ENCODE measurements at places on chromosomes 16 and 17. TPM values are rescaled to one million over a fixed set of nuclear protein-coding genes. Genes with fewer than 3 reads are reported as not detected.

DNA sequence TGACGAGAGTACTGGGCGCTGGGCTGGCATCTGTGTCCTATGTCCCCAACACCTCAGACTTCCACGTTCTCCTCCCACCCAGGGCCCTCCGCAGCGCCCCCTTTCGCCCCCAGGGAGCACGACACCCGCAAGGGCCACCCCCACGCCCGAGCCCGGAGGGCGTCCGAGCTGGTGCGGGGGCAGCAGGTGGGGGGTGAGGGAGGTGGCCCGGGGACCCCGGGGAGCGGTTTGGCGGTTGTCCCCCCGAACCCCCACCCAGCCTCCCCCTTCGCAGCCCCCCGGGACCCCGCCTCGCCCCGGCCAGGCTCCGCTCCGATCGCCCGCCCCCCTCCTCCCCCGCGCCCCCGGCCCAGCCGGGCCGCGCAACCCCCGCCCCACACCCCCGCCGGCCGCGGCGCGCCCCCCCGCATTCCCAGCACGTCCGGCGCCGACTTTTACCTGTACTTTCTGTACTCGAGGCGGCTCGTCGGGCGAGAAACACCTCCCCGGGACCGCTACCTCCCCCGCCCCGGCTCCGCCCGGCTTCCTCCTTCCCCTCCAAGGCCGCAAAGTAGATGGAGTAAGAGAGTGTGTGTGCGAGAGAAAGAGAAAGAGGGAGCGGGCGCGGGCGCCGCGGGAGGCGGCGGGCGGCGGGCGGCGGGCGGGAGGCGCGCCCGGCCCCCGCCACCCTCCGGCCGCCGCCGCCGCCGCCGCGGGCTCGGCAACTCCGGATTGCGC is 901 bp downstream of the CDYL2 start:
- no peak overlapping the region for H3K27ac ChIP-seq
- no peaks in the 10 kb centered on the region for H3K36me3 ChIP-seq
- no peak for DNase-seq
- H3K4me3 ChIP-seq: peak overlapping the region; percentile 82

- H3K4me3 ChIP-seq: no peak overlapping the region
- DNase-seq: no peak
- no peaks in the 10 kb centered on the region for H3K27me3 ChIP-seq
- H3K27ac ChIP-seq: no peak overlapping the region
Measured at GRCh38 chr16:865026-865425, 64.5 kb upstream of the GNG13 start.

Gene PLK1
- 14.2 TPM for total RNA-seq

Gene SPN
- total RNA-seq: not detected

- no peaks in the 10 kb centered on the region for H3K36me3 ChIP-seq
- peaks cover 3% of the 10 kb centered on the region for H3K4me1 ChIP-seq
- H3K27ac ChIP-seq: no peak overlapping the region
- DNase-seq: no peak
- H3K4me3 ChIP-seq: no peak overlapping the region
Measured at GRCh38 chr16:66457888-66458287, 30.8 kb downstream of the BEAN1 start.

- H3K27me3 ChIP-seq: no peaks in the 10 kb centered on the region
- peak overlapping the region; percentile 54 for H3K27ac ChIP-seq
- peaks cover 69% of the 10 kb centered on the region for H3K4me1 ChIP-seq
- peak; percentile 61 for DNase-seq
- no peak overlapping the region for H3K4me3 ChIP-seq
Measured at GRCh38 chr16:8953064-8953463, 10.6 kb downstream of the USP7 start.

Gene GDPD1
- total RNA-seq: 1.9 TPM

DNA sequence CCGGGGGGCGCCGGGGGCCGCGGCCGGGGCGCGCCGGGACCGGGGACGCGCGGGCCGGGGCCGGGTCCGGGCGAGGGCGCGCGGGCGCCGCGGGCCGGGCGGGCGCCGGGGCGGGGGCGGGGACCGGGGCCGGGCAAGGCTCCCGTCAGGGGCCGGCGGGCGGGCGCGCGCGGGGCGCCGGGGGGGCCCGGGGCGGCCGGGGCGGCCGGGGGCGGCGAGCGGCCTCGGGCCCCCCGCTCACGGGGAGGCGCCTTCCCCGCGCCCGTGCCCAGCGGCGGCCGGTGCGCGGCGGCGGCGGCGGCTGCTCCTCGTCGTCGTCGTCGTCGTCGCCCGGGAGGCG is 563 bp downstream of the ZCCHC14 start:
- no peaks in the 10 kb centered on the region for H3K27me3 ChIP-seq
- H3K27ac ChIP-seq: no peak overlapping the region

Gene CCL16
- total RNA-seq: not detected

Gene RGS9
- total RNA-seq: 14.9 TPM

Gene SLFN11
- total RNA-seq: 15.2 TPM

Gene MYH2
- total RNA-seq: not detected

Gene SLC52A1
- not detected for total RNA-seq

Gene RDM1
- total RNA-seq: 0.35 TPM

Gene NUDT16L1
- 20.4 TPM for total RNA-seq

DNA sequence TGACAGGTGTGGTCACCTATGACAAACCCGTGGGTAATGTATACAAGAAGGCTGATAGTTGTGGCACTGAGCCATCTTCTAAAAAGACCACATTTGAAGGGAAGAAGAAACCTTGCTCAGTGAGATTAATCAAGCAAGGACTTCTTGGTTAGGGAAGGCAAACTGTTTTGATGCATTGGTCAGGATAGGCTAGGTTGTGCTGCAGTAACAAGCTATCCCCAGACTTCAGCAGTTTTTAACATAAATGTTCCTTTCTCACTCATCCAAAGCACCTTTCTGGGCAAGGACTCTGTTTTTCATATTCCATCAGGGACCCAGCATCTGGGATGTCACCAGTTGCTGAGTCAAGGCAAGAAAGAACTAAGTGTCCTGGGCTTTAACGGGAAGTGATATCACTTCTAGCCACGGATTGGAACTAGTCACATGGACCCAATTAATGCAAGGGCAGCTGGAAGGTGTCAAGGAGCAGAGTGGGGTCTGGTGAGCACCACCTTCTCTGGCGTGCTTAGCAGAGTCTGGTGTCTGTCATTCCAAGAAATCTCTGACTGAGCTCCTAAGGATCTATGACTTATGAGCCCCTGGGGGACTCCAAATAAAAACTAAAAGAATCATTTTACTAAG is 52.0 kb upstream of the CCL2 start:
- H3K4me3 ChIP-seq: no peak overlapping the region
- no peaks in the 10 kb centered on the region for H3K4me1 ChIP-seq
- no peak overlapping the region for H3K27ac ChIP-seq
- no peak for DNase-seq
- no peaks in the 10 kb centered on the region for H3K36me3 ChIP-seq

Gene CHAD
- not detected for total RNA-seq

- H3K4me3 ChIP-seq: no peak overlapping the region
- no peaks in the 10 kb centered on the region for H3K36me3 ChIP-seq
- H3K4me1 ChIP-seq: peaks cover 7% of the 10 kb centered on the region
- peak; percentile 32 for DNase-seq
Measured at GRCh38 chr16:71421911-71422310, 19.9 kb downstream of the TLE7 start.

- no peak overlapping the region for H3K27ac ChIP-seq
- peaks cover 14% of the 10 kb centered on the region for H3K36me3 ChIP-seq
- H3K27me3 ChIP-seq: no peaks in the 10 kb centered on the region
- no peaks in the 10 kb centered on the region for H3K4me1 ChIP-seq
- no peak for DNase-seq
Measured at GRCh38 chr17:14886200-14886739, 378.9 kb downstream of the PMP22 start.

DNA sequence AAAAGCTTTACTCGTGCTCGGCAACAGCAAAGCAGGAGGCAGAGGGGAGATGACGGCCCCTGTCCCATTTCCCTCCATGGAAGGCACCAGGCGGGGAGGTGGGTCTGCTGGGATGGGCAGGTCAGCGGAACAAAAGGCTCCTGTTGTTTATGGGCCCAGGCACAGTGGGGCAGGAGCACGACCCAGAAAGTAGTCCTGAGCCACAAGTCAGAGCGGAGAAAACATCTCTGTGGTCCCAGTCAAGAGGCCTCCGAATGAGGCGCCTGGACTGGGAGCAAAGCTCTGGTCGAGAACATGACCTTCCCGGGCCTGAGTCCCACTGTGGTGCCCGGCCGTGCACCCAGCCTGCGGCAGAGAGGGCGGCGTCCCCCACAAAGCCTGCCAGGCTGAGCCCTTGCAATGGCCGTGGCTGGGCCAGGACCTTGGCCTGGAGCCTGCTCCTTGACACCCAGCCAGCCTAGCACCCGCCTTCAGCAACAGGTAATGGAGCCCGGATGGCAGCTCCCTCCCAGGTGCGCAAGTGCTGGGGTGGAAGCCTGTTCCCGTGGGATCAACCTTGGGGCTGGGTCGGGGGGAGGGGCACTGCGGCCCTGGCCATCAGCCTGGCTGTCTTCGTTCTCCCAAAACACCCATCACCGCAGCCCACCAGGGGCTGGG is 3.6 kb downstream of the RFNG start:
- no peak overlapping the region for H3K27ac ChIP-seq
- H3K4me3 ChIP-seq: no peak overlapping the region
- H3K4me1 ChIP-seq: peaks cover 13% of the 10 kb centered on the region

- H3K4me3 ChIP-seq: no peak overlapping the region
- H3K27ac ChIP-seq: no peak overlapping the region
- no peak for DNase-seq
Measured at GRCh38 chr16:29745121-29745852, 503 bp downstream of the C16orf54 start.

DNA sequence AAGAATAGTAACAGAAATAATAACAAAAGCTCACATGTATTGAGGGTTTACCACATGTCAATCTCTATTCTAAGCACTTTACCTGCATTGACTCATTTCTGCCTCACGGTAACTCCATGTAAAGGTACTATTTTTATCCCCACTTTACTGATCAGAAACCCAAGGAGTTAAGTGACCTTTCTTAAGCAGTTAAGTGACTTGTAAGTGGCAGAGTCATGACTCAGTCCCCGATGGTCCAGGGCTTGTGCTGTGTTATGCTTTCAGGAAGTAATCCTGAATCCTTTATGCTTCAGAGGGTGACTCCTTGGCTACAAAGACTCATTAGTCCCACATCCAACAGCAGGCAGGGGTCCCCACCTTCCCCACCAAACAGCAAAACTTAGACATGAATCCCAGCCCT is 66.5 kb downstream of the MRM1 start:
- peaks cover 25% of the 10 kb centered on the region for H3K27me3 ChIP-seq
- no peak for DNase-seq
- no peaks in the 10 kb centered on the region for H3K36me3 ChIP-seq

- H3K27me3 ChIP-seq: no peaks in the 10 kb centered on the region
- H3K27ac ChIP-seq: no peak overlapping the region
- no peak overlapping the region for H3K4me3 ChIP-seq
- DNase-seq: no peak
Measured at GRCh38 chr16:27353853-27354252, 40.1 kb downstream of the IL4R start.

Gene CDC42EP4
- total RNA-seq: 10.5 TPM

DNA sequence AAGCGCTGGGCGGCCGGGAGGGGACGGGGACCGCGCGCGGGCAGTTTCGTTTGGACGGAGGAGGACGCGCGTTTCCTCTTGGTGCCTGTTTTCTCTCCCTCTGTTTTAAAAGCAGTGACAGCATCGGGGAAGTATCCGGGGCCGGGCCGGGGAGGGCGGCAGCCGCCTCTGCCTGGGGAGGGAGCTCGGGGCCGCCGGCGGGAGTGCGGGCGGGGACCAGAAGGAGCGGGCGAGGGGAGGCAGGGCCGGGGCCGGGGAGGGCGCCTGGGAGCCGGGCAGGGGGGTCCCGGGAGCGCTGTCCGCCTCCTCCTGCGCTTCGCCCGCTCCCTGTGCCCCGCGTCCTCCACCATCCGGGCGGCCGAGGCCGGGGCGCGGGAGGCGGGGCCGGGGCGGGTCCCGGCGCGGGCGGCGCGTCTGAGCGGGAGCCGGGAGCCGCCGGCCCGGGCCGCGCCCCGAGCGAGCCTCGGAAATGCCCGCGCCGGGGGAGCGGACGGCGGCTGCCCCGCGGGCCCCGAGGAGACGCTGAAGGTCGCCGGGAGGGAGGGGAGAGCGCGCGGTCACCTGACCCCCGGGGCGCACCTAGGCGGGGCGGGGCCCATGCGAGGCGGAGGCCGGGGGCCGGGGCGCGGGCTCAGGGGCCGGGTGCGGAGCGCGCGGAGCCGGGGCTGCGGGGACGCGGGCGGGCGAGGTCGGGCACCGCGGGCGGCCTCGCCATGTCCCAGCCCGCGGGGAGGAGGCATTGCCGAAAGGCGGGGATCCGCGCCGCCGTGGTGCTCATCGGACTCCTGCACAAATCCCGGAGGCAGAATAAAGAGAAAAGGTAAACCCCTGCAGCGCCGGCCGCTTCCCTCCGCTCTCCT is 57.3 kb downstream of the RAP1GAP2 start:
- H3K27ac ChIP-seq: no peak overlapping the region
- peaks cover 19% of the 10 kb centered on the region for H3K4me1 ChIP-seq
- peaks cover 7% of the 10 kb centered on the region for H3K27me3 ChIP-seq
- H3K4me3 ChIP-seq: peak overlapping the region; percentile 74
- no peaks in the 10 kb centered on the region for H3K36me3 ChIP-seq

DNA sequence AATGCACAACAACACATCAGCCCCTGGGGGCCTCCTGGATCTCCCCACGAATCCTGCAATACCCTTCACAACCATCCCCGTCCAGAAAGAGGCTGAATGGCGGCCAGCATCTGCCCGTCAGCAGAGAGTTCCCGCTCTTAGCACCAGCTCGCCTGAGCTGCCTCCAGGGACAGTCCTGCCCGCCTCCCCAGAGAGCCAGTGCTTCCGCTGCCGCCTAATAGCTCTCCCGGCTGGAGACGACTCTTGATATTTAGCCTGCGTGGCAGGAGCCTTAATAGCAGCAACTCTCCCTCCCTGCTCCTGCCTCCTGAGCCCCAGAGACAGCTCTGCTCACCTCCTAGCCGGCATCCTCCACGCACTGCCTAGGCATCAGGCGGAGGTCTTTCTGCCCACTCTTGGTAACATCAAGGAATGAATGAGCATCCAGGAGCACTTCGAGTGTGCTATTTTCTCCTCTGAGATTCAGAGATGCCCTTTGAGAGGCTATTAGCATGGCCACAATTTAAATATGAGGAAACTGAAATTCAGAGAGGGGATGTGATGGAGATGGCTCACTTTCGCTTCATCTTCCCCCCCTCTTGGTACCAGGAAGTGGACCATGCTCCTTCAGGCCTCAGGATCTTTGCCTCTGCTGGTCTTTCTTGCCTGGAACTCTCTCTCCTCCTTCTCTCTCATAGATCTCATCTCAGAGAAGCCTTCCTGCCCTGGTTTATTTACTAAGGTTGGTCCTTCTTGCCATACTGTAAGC is 67.9 kb downstream of the RAI1 start:
- H3K27me3 ChIP-seq: no peaks in the 10 kb centered on the region
- no peak for DNase-seq
- H3K27ac ChIP-seq: peak overlapping the region; percentile 59
- H3K4me1 ChIP-seq: peaks cover 53% of the 10 kb centered on the region
- no peak overlapping the region for H3K4me3 ChIP-seq

Gene HOXB6
- not detected for total RNA-seq

- no peaks in the 10 kb centered on the region for H3K36me3 ChIP-seq
- peak; percentile 77 for DNase-seq
- H3K27me3 ChIP-seq: no peaks in the 10 kb centered on the region
- H3K4me3 ChIP-seq: no peak overlapping the region
Measured at GRCh38 chr16:84453061-84453752, 51.3 kb downstream of the MEAK7 start.

GRCh38 chr17:78925234-78925633 is at the start of gene TIMP2:
Gene TIMP2, minus strand, starts transcription at chr17:78925387. Its CDS starts 299 bp downstream, at chr17:78925088.
- peak within 1 kb of the TSS; percentile 79 for H3K4me3 ChIP-seq
- H3K27ac ChIP-seq: peak within 1 kb of the TSS; percentile 76
- DNase-seq: no peak
- no peaks in the 10 kb centered on the region for H3K36me3 ChIP-seq
- peaks cover 2% of the 10 kb centered on the region for H3K27me3 ChIP-seq
- H3K4me1 ChIP-seq: peaks cover 48% of the 10 kb centered on the region

Gene MYH13
- not detected for total RNA-seq

Gene CNP
- 79.4 TPM for total RNA-seq
